ENCODE measurements at places on chromosomes 4 and X.

DNA sequence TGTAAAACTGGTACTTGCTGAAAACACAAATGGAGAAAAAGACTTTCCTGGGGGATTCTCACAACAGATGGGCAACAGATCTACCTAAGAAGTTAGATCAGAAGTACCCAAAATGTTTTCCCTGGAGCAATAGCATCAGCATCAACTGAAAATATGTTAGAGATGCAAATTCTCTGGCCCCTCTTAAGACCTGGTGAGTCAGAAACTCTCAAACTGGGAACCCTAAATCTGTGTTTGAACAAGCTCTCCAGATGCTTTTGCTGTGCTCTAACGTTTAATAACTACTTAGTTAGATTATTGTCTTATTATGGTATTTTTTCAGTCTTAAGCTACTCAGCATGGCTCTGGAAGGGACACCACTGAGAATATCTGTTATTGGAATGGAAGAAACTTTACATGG, 55.2 kb upstream of the TRPC3 start:
- no peak for DNase-seq

DNA sequence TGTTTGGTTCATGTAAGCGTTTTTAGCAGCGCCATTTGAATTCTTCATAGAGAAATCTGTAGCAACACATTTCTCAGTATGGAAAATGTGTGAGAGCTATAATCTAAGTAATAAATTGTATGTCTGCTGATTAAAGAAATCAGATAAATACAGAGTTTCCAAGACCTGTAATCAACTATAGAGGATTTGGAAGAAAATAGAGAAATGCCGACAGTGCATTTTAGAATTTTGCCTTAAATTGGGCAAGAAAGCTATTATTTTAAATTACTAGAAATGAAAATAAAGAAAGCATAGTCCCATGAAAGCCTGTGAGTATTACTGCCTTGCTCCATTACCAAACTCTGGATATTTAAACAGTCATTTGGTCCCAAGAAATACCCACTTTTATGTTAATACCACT, 2.7 kb downstream of the RUFY3 start:
- DNase-seq = no peak

DNA sequence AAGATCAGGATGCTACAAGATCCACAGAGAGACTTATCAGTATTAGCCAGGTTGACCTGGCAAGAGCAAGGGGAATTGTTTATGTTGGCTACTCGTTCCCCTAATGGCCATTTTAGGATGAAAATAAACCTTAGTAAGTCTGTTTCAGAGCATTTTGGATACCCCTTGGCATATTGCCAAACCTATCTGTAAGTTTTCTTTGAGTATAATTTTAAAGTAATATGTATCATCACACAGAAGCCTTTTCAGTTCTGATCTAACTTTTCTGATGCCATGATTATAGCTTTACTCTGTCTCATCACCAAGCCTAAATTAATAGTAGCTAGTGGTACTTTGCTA, 99.7 kb downstream of the TSPAN7 start:
- DNase-seq = no peak

DNA sequence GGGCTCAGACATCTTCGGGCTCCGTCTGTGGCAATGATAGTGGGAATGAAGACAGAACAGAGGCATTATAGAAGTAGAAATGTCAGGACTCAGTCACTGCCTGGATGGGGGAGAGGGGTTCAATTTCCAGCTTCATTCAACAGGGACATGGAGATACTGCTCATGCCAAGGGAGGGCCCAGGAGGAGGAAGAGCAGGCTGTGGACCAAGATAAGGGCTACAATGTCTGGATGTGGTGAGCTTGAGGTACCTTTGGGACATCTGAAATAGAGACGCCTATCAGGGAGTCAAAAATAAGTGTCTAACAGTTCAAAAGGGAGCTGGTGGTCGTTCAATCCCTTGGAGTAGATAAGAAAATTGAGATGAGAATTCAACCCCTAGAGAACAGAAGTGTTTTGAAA, 34.5 kb downstream of the ELF4 start:
- DNase-seq = no peak

DNA sequence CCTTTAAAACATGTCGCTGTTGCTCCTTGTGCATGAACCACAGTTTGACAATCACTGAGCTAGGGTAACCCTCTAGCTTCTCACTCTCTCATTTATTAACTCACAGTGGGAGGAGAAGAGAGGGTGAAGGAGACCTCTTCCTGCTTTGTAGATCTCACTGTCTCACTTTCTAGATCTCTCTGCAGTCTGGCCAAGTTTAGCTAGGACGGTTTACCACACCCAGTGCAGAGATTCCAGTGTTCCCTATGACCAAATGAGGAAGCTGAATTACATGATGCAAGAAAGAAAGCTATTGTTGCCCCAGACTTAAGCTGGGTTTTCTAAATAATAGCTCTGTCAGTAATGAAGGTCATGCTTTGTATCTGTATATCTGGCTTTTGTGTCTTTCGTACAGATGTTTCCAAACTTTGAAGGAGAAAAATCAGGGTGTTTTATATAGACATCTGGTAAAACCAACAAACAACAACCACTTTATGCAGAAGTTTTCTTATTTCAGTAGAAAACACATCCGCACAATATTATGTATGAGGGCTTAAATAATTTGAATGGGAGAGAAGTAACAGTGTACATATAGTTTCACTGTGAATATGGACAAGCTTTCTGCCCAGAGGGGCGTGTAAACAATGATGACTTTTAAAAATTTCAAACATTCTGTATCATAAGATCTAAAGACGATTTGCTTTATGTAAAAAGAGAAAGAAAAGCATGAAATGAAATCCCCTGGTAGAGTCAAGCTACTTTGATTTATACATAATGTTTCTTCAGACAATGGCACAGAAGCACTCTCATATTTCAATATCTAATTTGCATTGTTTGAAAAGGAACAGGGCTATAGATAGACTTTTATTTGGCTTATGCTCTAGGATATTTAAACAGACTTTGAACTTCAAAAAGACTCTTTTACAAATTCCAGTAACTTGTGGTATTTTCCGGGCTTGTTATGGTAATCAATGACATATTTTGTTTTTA, 582.3 kb downstream of the FSTL5 start:
- no peak for DNase-seq

DNA sequence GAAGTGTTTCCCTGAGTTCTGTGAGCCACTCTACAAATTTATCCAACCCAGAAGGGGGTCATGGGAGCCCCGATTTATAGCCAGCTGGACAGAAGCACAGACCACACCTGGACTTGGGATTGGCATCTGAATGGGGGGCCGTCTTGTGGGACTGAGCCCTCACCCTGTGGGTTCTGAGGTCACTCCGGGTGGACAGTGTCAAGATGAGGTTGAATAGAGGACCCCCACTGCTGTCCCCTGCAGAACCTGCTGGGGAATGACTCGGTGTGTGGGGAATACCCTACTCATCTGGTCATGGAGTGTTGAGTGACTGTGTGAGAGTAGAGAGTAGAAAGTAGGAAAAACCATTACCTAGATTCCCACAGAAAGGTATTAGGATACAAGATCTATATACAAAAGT, 67.5 kb downstream of the ZFYVE28 start:
- peak; percentile 17 for DNase-seq

DNA sequence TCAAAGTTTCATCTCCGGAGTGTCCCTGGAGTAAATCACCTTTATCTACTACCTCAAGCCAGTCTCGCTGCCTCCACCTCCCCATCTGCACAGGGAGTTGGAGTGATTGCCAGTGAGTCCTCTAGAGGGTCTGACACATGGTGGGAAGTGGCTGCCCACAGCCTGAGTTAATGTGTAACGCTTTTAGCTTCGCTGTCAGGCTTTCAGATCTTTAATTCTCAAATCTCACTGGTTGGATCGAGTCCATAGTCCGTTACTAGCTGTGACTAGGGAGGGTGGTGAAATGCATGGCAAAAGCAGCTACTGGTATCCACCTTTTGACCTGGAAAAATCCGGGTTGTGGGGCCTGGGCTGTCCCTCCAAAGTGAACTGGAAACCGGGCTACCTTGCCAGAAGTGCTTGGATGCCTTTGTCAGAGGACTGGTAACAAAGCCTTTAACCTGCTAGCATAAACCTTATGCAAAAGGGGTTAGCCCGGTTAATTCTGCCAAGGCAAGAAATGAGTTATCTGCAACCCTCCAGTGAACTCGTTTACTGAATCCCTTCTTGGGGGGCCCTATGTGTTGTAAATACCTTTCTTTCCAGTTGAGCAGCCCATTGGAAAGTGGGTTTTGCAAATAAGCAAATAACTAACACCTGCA, 5.1 kb upstream of the WDR1 start:
- DNase-seq = no peak

- DNase-seq = no peak
Observed at GRCh38 chr4:83582289-83582785, 46.4 kb downstream of the GPAT3 start.

- DNase-seq = no peak
Observed at GRCh38 chrX:54640736-54641135, 110.7 kb downstream of the GNL3L start.

DNA sequence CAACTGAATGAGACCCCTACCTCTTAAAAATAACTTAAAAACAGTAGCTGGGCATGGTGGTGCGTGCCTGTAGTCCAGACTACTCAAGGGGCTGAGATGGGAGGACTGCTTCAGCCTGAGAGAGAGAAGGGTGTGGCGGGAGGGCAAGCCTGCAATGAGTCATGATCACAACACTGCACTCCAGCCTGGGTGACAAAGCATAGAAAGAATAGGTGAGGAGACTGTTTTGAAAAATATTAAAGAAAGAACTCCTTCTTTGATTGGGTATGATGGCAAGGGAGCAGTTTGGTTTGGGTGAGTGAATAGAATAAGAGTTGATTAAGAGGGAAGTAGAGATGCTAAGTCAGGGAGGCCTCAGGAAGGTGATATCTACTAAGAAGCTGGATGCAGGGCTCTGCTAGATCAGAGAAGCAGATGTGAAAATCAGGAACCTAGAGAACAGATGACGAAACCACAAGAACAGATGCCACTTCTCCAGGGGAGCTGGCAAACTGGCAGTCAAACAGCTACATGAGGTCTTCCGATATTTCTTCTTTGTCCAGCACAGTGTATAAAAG, 318.6 kb downstream of the OPHN1 start:
- DNase-seq = no peak

DNA sequence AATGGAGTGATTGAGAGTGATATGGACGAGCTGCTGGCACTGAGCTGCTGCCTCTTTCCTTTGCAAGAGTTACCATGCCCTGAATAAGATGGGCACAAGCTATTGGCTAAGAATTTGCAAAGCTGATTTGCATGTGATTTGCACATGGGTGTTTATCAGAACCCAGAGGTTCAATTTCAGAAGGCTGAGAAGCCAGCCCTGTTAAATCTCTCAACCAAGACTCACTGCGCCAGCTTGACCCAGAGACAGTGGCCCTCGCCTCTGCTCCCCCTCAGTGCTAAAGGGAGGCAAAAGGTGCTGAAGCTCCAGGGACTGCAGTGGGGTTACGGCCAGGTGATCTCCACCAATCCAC, 701 bp downstream of the ARHGAP4 start:
- no peak for DNase-seq

DNA sequence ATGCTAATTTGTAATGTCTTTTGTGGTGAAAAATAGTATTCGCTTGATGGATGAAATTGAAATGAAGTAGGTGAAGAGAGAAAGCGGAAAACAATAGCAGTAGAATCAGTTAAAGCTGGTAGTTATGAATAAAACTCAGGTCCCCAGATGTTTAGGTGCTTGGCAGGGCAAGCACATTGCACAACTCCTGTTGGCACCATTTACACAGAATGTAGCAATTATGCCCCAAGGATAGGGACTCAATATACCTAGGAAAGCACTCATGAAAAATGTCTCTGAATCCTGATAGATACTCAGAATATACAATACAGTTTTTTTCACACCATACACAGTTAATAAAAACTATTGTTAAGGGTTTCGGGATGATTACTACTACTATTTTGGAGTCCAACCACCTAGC, 26.5 kb upstream of the GRIA3 start:
- DNase-seq = no peak

DNA sequence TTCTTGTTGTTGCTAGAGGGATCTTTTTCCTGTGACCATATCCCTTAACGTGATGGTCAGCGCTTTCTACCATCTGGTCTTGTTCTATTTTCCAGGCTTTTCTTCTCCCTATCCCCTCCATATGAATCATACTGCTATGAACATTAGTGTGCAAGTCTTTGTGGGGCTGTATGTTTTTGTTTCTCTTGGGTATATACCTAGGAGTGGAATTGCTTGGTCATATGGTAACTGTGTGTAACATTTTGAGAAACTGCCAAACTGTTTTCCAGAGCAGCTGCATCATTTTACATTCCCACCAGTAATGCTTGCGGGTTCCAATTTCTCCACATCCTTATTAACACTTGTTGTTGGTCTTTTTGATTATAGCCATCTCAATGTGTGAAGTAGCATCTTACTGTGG, 121.4 kb downstream of the SPRY1 start:
- no peak for DNase-seq
